Cardiac ventricle fibroblast (primary cell): ENCODE measurements at places on chromosomes 1 and 21. TPM values are rescaled to one million over a fixed set of nuclear protein-coding genes. Genes with fewer than 3 reads are reported as not detected.

The OPTC gene
- not detected in 2 replicates for total RNA-seq

The FABP3 gene
- total RNA-seq, result 2.4 TPM in 1 of 2 replicates, not detected in the other

The DTL gene
- total RNA-seq, result 0.87 and 1.4 TPM in 2 replicates

The PGBD5 gene
- total RNA-seq, result under 0.01 and 0.06 TPM in 2 replicates

The EVA1C gene
- 25.0 and 26.0 TPM in 2 replicates for total RNA-seq

The BRINP3 gene
- total RNA-seq, result not detected in 2 replicates

The UAP1 gene
- total RNA-seq, result 62.9 and 65.5 TPM in 2 replicates

The PRDM16 gene
- 2.2 and 4.2 TPM in 2 replicates for total RNA-seq

The FCRL5 gene
- total RNA-seq, result not detected in 2 replicates

The RIPK4 gene
- total RNA-seq, result 0.54 and 0.56 TPM in 2 replicates

The ADCY10 gene
- 0.06 TPM in 1 of 2 replicates, not detected in the other for total RNA-seq

The CRB1 gene
- 0.15 TPM in 1 of 2 replicates, not detected in the other for total RNA-seq

The ELF3 gene
- total RNA-seq, result not detected in 2 replicates

The DYNLT5 gene
- 1.3 TPM in 1 of 2 replicates, not detected in the other for total RNA-seq

The SF3B4 gene
- 8.8 and 17.8 TPM in 2 replicates for total RNA-seq

The CCDC24 gene
- 3.4 and 4.7 TPM in 2 replicates for total RNA-seq

The DNASE2B gene
- not detected in 2 replicates for total RNA-seq

The TMEM240 gene
- total RNA-seq, result 1.2 and 5.8 TPM in 2 replicates

The SSX2IP gene
- 4.2 and 6.9 TPM in 2 replicates for total RNA-seq

The PDZK1IP1 gene
- total RNA-seq, result not detected in 2 replicates

The OR2T35 gene
- not detected in 2 replicates for total RNA-seq
